ENCODE measurements at places on chromosomes 5 and 9.

DNA sequence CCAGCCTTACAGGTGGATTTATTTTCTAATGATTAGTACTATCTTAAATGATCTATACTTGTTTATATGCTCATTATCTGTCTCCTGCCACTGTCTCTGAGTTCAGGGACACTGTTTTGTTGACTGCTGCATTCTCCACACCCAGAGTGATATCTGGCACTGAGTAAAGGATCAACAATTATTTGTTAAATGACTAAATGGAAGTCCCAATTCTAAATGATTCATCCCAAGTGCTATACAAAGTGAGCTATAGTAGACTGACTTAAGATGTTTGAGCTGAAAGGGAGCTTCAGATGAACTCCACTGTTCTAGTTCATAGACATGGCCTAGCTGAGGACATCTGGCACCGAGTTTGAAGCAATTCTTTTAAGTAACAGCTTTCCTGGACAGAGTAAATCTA, 40.5 kb downstream of the ITGA2 start:
- DNase-seq: no peak

DNA sequence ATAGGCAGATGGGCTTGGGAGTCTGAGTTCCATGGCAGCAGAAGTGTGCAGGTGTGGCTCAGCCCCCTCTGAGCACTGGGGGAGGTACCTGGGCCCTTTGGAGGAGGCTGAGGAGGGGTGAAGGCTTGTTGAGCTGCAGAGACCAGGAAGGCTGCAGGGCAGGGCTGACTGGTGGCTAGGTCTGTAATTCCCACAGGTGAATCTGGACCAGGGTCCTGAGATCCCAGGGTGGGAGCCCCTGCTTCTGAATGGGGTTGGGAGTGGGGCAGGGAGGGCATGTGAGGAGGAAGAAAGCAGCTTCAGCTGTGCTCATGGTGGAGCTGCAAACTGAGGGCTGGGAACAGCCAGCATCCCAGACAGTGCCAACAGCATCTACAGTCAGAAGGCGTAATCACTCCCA, 111.1 kb downstream of the CACNA1B start:
- DNase-seq: no peak

DNA sequence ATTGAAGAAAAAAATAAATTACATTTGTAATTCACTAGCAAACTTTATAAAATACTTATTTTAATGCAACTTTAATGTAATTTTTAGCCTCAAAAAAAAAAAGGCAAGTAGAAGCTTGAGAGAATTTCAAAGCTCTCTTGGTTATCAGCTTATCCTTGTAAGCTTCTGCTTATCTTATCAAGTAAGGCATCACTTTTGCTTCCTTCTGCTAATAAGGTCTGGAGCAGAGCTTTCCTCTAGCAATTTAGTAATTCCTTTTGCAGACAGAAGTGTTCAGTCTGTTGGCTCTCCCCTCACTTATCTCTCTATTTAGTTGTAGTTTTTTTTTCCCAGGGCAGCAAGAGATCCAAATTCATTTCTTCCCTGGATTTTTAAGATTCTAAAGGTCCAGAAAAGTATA, 525.0 kb downstream of the ISL1 start:
- DNase-seq: no peak

GRCh38 chr5:79851391-79851863, 139.6 kb downstream of the MTX3 start:
- no peak for DNase-seq

DNA sequence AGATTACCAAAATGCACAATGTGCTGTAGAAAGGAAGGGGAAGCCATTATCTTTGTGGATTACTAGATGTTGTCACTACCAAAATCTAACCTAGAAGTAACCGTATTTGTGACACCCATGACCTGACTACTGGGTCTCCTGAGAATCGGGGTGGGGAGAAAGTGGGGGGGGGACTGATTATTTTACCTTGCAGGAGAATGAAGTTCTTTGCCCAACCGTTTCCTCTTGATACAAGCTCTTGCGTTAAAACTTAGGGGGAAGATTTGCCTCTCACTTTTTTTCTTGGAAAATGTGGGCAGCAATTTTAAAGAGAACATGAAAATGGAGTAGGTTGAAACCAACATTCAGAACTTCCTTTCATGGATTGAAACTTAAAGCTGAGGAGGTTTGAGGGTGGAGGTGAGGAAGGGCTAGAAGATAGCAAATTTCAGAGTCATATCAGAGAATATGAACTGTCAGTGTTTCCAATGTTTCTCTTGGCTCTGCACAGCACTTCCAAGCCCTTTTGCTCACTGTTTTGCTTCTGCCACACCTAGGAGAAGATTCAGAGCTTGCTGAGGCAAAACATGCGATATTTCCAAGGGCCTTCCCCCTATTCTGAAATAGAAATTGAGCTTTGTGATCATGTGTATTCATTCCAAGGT, 280.8 kb downstream of the AOPEP start:
- no peak for DNase-seq

DNA sequence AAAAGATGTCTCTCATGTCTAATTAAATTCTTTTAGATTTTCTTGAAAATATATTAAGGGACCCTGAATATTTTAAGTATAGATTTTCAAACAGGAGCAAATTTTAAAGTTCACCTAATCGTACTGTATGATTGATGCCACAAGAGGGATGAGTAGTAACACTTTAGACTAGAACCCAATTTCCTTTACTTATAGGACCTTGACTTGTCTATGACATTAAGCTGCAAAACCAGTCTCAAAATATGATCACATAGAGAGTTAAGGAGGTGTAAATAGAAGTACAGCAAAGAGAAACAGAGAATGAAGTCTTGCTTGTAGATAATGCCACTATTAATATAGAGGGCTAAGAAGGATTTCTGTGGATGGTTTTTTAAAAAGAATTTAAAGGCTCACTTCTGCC, 312.9 kb upstream of the PRR16 start:
- no peak for DNase-seq

- no peak for DNase-seq
Observed at GRCh38 chr5:40217553-40217952, 462.2 kb upstream of the PTGER4 start.

DNA sequence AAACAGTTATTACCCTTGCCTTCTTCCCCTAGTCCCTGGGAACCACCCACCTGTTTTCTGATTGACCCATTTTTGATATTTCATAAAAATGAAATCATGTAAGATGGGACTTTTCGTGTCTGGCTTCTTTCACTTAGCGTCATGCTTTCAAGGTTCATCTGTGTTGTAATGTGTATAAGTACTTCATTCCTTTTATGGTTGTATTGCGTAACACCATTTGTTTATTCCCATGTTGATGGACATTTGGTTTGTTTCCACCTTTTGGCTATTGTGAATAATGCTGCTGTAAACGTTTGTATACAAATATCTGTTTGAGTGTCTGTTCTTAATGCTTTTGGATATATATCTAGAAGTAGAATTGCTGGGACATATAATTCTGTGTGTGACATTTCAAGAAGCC, 650.1 kb upstream of the COX7C start:
- DNase-seq: no peak

DNA sequence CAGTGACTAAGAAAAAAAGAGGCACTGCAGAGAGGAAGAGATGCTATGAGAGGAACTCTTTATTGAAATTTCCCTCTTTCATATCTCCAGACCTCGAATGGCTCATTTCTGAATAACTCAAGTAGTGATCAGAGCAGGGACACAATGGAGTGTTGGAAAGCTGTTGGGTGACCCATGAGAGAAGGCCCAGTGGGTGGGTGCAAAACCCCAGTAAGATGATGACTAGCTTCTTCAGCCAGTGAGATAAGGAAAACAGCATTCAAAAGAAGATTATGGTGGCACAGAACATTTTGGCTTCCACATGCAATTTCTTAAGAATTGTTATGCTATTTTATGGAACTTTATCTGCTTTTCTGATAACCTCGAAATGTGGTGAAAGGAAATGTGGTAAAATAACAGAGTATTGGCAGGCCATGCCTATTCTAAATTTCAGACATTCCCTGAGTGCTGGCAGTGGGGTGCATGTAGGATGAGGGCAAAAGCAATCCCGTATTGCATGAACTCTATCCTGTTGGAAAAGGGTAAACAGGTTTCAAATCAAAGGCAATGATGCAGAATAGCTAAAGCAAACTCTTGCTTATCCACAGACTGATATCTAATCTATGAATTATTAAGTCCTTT, 128.0 kb upstream of the KLF9 start:
- no peak for DNase-seq

GRCh38 chr5:34743878-34744277, 87.8 kb downstream of the RAI14 start:
- no peak for DNase-seq

DNA sequence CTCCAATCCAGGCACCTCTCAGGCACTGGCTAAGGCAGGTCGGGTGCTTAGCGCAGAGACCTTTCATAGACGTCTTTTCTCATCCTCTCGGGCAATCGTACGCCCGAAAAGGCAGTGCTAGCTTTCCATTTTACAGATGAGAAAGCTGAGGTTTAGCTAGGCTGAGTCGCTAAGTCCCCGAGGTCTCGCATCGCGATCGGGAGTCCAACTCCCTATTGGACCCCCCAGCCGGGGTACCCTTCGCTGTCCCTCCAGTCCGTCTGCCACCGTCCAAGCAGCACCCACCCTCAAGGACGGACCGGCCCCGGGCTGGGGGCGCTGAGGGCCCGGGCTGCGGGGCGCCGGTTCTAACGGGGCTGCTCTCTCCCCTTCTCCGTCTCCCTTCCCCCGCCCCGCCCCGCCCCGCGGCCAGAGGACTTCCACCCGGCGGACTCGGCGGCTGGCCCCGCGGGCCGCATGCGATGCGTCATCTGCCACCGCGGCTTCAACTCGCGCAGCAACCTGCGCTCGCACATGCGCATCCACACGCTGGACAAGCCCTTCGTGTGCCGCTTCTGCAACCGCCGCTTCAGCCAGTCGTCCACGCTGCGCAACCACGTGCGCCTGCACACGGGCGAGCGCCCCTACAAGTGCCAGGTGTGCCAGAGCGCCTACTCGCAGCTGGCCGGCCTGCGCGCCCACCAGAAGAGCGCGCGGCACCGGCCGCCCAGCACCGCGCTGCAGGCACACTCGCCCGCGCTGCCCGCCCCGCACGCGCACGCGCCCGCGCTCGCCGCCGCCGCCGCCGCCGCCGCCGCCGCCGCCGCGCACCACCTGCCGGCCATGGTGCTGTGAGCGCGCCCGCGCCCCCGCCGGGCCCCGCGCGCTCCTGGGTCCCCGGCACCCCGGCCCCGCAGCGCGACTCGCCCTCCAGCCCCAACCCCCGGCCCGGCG, 12.5 kb upstream of the EXOSC2 start:
- peak; percentile 62 for DNase-seq

GRCh38 chr9:135641047-135641446, 1.7 kb upstream of the GLT6D1 start:
- no peak for DNase-seq

DNA sequence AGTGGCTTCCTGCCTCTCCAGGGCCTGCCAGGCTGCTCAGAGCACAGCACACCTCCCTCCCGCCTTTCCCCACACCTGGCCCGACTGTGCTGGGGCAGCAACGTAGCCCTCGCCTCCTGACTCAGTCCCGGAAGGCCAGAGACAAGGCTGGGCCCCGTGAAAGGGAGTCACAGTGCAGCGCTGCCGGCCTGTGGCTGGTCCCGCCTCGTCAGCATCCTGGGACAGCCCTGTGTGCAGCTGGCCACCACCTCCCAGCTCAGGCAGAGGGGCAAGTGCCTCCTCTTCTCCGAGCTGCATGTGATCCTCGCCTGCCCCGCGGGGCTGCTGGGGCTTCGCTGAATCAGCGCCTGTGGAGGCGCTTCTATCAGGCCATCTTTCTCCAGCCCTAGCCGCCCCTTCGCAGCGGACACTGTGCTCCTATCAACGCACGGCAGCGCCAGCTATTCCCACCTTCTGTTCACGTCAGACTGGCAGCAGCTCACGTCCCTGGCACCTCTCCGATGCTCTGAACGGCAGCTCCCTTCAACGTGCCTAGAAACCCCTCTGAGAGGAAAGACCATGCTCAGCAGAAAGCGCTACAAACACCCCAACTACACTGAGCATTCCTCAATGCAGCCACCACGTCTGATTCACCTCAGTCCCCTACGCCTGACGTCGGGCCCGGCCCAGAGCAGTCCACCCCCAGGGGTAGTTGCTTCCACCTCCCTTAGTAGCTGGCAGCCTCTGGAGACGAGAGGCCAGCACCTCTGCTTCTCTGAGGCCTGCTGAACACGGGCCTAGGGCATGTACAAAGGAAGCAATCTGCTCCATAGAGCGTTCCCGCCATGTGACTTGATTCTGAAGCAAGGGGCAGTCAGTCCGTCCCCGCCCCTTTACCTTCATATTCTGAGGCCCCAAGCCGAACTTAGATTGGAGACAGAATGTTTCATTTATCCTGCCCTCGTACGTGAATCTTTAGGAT, 78.8 kb downstream of the GPR21 start:
- no peak for DNase-seq

GRCh38 chr9:111783857-111784256, 10.9 kb downstream of the SHOC1 start:
- no peak for DNase-seq

DNA sequence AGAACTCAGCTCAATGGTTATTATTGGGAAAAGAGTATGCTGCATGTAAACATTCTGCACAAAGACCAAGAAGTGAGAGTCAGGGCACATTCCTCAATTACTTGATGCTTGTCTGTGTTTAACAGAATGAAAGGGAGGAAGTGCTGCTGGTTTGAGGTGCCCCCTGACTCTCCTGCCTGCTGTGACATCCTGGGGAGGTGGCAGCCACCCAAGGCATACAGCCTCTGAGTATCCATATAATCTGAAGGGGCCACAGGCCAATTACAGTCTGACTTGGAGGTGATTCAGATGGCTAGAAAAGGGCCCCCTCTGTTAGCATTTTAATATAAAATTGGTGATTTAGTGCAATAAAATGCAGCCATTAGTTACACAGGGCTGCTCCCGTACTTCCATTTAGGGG, 313.8 kb downstream of the ASTN2 start:
- no peak for DNase-seq

DNA sequence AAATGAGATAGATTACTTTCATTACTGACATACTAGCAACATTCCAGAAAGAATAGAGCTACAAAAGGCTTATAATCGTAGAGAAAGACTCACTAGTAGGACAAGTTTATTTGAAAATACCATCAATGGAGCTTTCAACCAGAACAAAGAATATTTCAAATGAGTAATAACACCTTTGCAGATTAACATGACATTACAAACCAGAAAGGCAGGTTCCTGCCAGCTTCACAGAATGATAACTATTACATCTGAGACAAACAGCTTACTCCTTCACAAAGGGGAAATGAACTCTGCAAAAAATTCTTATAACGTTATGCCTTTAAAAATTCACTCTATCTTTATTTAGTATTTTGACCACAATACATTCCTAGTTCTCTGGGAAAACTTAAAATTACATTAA, 103.1 kb downstream of the EPB41L4A start:
- no peak for DNase-seq

- no peak for DNase-seq
Observed at GRCh38 chr9:134491856-134492255, 149.7 kb upstream of the COL5A1 start.

- DNase-seq: no peak
Observed at GRCh38 chr5:96610747-96611146, 51.4 kb upstream of the CAST start.

DNA sequence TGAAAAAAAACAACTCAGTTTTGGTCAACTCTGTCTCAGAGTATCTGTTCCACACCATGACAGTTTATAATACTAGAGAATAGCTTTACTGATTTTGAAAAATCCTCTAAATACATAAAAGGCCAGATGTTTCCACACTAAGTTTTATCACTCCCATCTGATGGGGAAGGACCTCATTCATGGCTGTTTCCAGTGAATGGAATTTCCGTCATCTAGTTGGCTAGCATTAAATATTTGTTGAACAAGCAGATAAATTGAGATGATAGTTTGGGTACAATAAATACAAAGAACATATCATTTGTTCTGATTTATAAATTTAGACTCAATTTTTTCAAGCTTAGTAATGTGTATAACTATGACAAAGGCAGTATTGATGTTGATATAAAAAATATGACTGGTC, 408.5 kb downstream of the PTPRD start:
- DNase-seq: no peak

- DNase-seq: no peak
Observed at GRCh38 chr5:119398727-119399466, 43.1 kb downstream of the TNFAIP8 start.
